AG09319 (cell line): ENCODE measurements at places on chromosomes 2 and 18.
A peak's percentile ranks its signal among the peaks of the same experiment; 100 is the strongest.

GRCh38 chr18:33923980-33924379 lies 300.7 kb downstream of the NOL4 start:
- DNase-seq, result no peak

DNA sequence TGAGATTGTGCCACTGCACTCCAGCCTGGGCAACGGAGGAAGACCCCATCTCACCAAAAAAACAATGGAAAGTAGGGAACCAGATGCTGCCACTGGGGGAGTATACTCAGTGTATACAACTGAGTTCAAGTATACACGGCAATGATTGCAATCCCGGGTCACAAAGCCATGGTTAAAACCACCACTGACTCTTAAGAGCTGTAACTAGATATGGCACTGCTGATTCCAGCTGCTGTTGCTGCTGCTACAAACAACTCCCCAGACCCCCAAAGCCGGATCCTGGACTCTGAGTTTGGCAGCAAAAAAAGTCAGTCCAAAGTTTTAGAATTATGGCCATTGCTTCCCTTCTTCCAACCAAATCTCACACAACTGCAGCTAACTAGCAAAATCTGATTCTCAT lies 43.7 kb upstream of the COX7A2L start:
- no peak for DNase-seq

DNA sequence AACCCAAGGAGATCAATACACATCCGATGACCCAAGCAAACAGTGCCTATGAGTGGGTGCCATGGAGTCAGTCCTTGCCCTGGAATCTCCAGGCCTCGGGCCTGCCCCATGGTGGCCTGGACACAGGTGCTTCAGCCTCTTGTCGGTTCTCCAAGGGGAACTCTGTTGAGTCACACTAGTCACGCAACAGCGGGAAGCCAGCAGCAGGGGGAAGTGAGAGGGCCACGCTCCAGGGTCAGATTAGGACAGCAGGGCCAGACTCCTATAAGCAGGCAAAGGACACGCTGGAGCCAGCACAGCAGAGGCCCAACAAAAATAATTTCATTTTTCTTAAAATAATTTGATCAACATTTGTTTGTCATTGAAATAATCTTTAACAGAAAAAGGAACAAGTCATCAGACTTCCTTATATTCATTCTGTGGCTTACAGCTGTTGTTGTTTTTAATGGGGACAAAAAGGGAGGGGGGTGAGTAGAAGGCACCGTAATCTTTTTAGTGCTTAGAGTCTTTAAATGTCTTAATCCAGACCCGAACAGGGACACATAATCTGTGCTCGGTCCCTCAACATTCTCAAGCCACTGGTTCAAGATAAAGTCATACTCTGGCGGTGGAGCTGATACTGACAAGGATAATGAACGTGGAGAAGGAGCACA lies 16.4 kb upstream of the ARMC9 start:
- no peak for DNase-seq

DNA sequence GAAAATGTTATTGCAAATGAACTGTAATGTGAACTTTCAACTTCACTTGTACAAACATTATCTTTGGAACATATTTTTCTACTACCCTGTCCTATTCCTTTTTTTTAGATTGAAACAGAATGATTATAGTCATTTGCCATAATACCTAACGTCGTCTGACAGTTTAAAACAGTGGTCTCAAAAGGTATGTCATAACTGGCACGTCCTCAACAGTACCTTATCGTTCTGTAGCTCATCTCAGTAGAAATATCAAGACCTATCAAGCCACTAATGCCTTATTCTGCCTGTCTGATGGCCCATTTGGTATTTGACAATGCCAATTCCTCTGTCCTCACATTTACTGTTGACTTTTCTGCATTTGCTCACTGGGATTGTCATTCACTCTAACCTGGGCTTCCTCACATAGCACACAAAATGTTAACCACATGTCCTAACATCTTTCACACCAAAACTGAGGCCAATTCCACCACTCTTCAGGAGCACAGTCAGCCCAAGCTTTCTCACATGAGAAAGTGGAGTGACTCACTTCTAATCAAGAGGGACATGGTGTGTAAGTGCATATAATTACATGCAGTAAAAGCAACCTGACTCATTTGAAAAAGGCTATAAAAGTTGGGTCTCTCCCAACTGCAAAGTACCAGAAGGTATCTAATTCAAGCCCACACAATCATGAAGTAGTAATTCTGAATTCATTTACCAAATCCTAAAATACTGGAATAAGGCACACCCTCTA lies 34.8 kb downstream of the DNER start:
- no peak for DNase-seq

DNA sequence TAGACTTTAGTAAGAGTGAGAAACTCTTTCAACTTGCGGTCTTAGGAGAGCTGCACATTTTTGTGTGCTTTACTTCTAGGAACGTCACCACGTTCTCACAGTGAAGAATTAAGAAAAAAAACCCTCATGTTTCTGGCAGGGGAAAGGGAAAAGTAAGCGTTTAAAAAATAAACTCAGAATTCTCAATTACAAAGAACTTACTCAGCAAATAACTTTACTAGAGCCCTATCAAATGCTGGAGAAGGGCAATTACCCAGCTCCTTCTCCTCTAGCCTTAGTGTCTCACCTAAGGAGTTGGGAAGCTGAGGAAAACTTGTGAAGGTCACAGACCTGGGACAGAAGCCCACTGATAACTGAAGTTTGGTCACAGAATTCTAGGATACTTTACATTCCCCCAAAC lies 1500.3 kb downstream of the LRP1B start:
- DNase-seq, result no peak

DNA sequence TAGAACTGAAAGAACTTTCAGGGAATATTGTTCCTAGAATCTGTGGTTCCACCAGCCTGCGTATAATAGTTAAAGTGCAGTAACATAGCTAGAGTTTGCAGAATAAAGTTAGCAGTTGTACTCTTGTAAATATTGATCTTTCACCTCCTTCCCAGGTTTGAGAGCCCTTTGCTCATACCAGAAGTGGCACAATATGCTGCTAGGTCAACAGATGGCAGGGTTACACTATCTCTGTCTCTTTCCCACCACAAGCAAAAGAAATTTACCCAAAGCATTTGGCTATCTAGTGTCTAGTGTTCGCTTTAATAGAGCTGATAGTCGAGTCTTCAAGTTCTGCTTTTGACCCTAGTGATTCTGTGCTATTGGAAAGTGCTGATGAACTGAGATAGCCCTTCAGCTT lies 119.0 kb upstream of the KLHL14 start:
- DNase-seq, result no peak

DNA sequence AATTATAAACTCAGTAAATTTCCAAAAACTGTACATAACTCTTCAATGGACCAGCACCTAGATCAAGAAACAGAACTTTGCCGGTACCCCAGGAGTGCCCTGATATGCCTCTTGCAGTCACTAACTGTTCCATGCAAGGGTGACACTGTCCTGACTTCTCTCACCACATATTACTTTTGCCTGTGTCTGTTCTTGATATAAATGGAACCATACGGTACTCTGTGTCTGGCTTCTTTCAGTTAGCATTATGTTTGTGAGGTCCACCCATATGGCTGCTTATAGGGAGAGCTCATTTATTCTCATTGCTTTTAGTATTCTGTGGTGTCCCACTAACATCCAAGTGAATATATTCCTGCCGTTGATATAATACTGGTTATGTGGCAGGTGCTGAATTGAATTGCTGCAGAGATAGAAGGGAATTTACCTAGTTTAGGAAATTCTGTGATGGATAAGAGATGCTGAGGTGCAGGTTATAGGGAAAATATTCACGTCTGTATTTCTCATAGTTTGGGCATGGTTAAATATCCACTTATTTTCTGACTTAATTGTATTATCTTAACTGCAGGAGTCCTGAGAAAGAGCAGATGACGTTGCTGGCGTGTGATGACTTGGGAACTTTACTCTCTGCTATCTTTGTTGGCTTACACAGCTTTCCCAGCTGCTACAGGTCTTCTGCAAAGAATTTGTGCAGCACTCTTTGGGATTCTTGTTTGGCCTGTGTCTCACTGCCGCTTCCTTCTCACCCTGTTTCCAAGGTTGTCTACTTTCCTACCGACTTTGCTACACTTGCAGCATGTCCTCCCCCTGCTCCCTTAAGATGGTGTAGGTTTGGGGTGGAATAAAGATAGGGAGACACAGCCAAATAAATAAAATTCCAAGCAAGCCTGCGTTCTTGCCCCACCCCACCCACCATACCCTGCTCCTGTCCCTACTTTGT lies 107.9 kb downstream of the MAP4K4 start:
- DNase-seq, result no peak

GRCh38 chr2:241094172-241094571 lies 7.9 kb downstream of the MTERF4 start:
- DNase-seq, result no peak

- peak; percentile 79 for DNase-seq
Observed at GRCh38 chr18:77065221-77065981, 67.2 kb downstream of the MBP start.

GRCh38 chr18:48820483-48821250 lies 130.1 kb downstream of the SMAD7 start:
- DNase-seq, result no peak

DNA sequence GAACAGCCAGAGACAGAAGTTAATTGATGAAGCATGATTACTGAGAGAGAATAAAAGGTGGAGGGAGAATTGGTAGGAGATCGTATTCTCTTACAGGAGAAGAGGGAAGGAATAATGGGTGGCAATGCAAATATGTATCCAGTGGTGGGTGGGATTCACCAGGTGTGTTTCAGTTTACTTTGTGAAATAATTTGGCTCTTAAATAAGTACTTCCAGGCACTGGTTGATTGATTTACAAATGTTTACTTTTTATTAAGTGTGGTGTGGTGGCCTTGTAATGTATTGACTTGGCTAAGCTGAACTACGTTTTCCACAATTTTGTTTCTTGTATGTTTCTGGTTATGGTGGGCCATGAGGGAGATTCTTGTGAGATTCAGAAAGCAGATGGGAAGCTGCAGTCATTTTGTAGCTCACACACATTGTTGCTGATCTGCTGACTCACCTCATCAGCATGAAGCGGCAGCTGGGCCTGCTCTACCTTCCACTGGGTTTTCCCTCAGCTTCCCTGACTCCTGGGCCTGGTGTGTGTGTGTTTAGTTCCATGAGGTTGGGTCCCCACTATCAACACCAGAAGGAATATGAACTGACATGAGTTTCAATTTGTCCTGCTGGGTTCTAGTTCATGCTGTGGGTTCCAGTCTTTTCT lies 32.6 kb downstream of the MYL12B start:
- no peak for DNase-seq

DNA sequence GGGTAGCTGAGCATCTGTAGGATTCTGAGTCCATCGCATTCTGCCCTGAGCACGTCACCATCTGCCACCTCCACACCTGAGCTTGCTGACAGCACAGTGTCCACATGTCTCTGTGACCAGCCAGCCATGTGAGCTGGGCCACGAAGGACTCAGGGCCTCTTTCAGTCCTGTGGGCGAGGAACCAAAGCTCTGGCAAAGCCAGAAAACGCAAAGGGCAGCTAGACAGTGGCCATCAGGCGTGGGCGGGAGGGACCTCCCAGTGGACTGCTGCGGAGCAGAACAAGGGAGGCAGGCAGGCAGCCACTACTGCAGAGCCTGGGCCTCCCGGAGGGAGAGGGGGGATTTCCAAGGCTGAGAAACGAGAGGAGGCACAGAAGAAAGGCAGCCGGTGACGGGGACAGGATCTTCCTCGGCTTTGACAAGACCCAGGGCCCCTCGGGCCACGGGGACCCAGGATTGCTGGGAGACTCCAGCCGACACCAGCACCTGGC lies 274.6 kb upstream of the SALL3 start:
- no peak for DNase-seq

- no peak for DNase-seq
Observed at GRCh38 chr18:45860971-45861370, 35.5 kb downstream of the SIGLEC15 start.

- no peak for DNase-seq
Observed at GRCh38 chr2:178043266-178043665, 29.3 kb downstream of the PDE11A start.

DNA sequence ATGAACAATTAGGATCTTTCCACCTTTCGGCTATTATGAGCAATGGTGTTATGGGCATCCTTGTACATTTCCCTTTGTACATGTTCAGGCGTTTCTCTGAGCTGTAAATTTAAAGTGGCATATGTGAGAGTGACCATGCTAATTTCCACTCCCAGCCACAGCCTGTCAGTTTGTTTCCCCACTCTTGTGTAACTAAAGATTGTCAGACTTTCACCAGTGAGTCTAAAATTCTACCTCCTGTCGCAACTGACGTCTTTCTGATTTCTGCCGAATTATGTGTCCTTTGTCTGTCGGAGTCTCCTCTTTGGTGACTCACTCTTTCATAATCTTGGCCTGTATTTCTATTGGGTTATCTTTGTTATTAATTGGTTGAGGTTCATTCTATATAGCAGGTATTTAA lies 50.7 kb downstream of the TRAPPC12 start:
- no peak for DNase-seq

- no peak for DNase-seq
Observed at GRCh38 chr2:175019566-175020327, 14.6 kb upstream of the CHN1 start.

DNA sequence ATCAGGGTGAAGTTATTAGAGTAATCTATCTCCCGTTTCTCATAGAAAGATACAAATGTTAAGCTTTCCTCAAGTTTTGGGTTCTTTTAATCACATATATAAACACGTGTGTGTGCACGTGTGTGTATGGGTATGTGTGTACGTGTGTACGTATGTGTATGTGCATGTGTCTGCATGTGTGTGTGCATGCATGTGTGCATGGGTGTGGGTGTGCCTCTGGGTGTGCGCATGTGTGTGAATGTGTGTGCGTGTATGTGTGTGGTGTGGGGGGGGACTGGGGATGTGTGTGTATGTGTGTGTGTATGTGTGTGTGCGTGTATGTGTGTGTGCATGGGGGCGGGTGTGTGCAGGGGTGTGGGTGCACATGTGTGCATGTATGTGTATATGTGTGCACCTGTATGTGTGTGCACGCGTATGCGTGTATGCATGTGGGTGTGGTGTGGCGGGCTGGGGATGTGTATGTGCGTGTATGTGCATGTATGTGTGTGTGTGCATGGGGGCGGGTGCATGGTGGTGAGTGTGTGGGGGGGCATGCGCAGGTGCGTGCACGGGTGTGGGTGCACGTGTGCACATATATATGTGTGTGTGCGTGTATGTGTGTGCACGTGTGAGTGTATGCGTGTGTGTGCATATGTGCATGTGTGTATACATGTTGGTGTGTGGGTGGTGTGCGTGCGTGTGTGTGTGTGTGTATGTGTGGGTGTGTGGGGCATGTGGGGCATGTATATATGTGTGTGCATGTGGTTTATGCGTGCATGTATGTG lies 304.0 kb downstream of the MBD2 start:
- DNase-seq, result no peak

- no peak for DNase-seq
Observed at GRCh38 chr2:53859206-53860181, at the start of gene GPR75. Gene GPR75, minus strand, starts transcription at chr2:53859967. Its CDS starts 5,211 bp downstream, at chr2:53854756.

DNA sequence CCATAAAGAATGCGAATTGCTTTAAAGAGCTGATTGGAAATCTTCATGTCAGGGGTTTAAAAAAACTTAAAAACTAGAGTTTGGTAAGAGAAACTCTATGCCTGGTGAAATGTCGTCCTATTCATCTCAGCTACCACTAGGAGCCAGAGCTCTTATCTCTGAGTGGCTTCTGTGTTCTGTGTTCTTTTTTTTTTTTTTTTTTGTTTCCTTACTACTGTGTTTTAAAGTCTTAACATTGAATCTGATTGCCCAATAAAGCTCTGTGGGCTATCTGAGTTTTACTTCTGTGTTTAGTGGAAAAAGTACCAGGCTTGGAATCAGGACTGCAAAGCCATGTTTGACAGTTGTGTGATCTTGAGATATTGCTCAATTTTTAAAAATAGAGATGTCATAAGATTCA lies 494.8 kb downstream of the RIT2 start:
- no peak for DNase-seq

GRCh38 chr2:26520148-26520449 lies 42.2 kb upstream of the OTOF start:
- no peak for DNase-seq

- no peak for DNase-seq
Observed at GRCh38 chr2:43424262-43425207, 171.3 kb downstream of the THADA start.
